ENCODE measurements at places on chromosomes 16 and 17.
A peak's percentile ranks its signal among the peaks of the same experiment; 100 is the strongest.

DNA sequence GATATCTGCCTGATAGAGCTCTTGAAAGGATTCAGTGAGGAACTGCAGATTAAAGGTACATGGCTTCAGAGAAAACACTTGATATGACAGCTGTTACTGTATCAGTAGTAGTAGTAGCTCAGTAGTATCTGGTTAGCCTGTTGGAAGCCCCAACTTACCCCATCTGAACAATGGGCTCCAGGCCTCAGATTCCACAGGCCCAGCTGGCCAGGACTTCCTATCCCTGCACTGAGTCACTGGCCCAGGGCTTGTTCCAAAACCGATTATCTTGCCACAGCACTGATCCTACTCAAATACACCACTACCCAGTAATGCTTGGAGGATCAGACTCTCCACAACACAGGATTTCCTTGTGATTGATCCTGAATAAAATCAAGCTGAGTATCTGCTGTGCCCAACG, 32.6 kb downstream of the DCUN1D3 start:
- DNase-seq = no peak

- DNase-seq = no peak
Observed at GRCh38 chr16:89378947-89379771, 111.2 kb downstream of the ANKRD11 start.

DNA sequence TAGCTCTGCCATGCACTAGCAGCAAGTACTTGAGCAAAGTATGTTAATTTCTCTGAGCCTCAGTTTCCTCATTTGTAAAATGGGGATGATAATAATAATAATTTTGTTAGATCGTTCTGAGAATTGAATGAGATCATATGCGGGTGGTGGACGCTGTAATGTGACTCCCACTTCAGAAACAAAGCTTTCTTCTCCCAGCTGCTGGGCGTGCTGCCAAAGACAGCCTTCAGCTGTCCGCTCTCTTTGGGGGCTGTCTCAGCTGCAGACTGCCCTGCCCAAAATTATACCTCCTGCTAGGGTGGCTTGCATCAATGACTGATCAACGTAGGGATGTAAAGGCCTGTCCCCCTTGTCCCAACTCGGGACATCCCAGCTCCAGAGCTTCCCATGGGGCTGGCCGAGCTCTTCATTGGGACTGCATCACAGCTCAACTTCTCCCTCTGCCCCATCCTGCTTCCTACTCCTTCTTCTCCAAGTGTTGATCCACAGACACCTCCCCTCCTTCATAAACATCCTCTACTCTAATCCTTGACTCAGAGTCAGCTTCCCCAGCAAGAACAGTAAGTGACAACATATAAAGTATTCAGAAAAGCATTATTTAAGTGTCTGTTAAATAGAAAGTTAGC, 30.7 kb upstream of the CDH5 start:
- DNase-seq = no peak

DNA sequence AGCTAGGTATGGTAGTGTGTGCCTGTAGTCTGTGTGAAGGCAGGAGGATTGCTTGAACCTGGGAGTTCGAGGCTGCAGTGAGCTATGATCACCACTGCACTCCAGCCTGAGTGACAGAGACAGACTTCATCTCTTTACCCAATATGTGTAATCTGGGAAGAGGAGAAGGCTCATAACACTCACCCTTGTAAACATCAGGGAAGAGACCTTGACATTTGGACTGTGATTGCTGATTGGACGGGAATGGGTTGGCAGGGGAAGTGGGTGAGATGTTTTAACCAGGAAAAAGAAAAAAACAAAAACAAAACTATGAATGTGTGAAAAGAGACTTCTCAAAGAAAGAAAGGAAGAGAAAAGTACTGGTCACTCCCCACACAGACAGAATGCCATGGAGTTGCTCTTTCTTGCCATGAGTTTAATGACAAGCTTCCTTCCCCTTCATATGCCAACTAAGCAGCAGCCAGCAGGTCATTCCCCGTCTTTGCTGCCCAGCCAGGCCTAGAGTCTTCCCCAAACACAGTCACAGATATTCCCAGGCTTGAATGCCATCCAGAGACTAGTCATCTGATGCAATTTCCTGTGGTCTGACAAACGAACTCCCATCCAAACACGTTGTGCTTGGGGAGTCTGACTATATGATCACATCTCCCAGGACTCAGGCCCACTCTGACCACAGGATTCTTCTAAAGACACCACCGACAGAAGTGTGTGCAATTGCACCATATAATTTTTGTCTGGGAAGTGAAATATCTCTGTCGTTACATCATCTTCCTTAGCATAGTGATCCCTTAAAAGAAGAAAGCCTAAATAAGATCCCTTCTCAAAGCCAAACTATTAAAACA, 3.6 kb upstream of the XAF1 start:
- DNase-seq = no peak

DNA sequence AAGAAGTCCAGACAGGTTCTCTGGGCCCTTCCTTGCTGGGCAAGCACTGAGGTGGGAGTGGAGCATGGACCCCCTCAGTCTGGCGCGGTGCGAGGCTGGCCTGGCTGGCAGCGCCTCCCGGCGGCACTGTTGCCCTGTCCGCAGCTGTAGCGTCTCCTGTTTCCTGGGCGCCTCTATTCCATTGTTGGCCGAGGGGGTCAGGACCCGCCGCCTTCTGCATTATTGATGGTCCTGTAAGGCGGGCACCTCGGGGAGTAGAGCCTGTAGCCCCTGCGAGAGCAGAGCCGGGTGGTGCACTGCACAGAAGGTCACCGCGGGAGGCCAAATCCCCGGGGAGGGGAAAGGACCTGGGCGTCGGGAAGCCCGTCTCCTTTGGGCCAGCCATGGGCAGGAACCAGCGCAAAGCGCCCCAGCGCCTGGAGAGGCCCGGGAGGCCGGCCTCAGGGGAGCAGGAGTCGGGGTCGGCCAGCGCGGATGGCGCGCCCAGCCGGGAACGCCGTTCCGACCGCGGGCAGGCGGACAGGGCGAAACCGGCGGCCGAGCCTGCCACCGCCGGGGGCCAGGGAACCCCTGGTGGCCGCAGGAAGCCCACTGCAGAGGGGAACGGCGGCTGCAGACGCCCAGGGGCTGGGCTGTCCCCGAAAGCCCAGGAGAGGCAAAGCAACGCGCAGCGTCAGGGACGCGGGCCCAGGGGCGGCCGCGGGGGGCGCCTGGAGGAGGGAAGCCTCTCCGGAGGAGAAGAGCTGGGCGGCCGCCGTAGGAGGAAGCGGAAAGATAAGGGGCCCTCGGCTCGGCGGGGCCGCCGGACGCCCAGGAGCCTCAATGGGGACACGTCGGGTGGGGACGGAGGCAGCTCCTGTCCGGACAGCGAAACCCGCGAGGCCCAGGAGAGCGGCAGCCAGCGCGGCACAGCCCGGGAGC, at the start of gene MYO15B:
MYO15B (plus strand) TSS at position 126 of the 921 bp plus-strand sequence; CDS start at position 384, 258 bp downstream.
- DNase-seq = peak; percentile 32

- peak; percentile 10 for DNase-seq
Observed at GRCh38 chr17:36463916-36464764, 22.3 kb upstream of the ZNHIT3 start.

GRCh38 chr16:51752438-51752995, 601.4 kb upstream of the SALL1 start:
- no peak for DNase-seq

GRCh38 chr16:87312008-87312407, 5.2 kb downstream of the C16orf95 start:
- DNase-seq = no peak

- DNase-seq = peak; percentile 93
Observed at GRCh38 chr17:78356101-78356713, 3.7 kb downstream of the SOCS3 start.

- no peak for DNase-seq
Observed at GRCh38 chr17:54870671-54871175, 29.9 kb upstream of the TOM1L1 start.

DNA sequence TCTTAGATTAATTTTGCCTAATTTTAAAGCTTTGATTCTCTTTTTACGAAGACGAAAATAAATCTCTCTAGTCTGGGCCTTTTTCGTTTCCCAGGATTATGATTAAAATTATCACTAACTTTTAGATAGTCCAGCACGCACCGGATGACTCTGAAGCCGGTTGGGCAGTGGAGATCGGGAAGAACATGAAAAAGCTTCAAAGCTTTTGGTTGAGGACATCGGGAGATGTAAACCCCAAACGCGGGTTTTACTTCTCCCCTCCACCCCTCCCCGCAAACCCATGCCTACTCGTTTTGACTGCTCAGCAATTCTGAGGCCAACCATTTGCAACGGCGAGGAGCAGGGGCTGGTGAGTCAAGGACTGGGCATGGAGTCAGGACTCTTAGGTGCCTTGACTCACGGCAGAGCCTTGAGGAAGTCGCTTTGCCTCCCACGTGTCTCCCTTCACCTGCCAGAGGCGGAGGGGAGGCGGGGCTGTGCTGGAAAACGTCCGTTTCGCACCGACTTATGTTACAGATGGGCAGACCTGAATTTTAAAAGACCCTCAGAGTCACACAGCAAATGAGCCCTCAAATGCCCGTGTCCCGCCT, 989 bp upstream of the DUSP14 start:
- peak; percentile 57 for DNase-seq

DNA sequence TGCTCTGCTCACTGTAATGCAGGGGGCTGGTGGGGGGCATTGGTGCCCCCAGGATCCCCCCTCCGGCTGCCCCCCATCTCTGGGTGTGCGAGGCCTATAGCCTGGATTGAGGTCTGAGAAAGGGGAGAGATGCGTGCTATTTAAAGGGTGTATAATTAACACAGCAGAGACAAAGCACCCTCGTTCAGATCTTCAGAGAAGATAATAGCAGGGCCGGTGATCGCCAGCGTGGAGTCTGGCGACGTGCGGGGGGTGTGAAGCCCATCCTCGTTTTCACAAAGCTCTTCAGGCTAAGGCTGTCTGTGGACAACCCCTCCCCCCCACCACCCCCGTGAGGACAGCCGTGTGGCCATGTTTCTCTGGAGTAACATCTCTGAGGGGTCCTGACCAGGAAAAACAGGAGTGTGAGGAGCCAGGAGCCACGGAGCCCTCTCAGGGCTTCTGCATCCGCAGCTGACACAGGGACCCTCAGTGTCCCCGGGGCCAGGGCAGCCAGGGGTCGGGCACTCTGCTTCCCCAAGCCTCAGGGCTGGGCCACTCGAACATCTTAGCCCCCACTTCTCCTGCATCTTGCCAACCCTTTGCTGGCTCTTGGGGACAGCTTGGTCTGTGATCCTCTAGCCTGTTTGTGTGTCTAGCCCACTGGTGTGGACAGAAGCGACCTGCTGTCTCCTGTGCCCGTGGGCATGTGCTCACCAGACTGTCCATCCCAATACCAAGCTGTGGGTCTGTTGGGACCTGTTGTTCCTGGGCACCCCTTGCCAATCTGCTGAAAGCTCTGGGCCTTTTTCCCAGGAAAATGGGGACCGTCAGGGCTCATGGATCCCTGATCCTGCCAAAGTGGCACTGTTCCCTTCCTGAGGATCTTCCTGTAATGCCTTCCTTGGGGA, 58.9 kb downstream of the BAIAP2 start:
- DNase-seq = no peak

- DNase-seq = peak; percentile 73
Observed at GRCh38 chr16:57519796-57520360, 16.5 kb downstream of the CCDC102A start.

- DNase-seq = no peak
Observed at GRCh38 chr16:85675251-85675874, 13.4 kb downstream of the GINS2 start.

DNA sequence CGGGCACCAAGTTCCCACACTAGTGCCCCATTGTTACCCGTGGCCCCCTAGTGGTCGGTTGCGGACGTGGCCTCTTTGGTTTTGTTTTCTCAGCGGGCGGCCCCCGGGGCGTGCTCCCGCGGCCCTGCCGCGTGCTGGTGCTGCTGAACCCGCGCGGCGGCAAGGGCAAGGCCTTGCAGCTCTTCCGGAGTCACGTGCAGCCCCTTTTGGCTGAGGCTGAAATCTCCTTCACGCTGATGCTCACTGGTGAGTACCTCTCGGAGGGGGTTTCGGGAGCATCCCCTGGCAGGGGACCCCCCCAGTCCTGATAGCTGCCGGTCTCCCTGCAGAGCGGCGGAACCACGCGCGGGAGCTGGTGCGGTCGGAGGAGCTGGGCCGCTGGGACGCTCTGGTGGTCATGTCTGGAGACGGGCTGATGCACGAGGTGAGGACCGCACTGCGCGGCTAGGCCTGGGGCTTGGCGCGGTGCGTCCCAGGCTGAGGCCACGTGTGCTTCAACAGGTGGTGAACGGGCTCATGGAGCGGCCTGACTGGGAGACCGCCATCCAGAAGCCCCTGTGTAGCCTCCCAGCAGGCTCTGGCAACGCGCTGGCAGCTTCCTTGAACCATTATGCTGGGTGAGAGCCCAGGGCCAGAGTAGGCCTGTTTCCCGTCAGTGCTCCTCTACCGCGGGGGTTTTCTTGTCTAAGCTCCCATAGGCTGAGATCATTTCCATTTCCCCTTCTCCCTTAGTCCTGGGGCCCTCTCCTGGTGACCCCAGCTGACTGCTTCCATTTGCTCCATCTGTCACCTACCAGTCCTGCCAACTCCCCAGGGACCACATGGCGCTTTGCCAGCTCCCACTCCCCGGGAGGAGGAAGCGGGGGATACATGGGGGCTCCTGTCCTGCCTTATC, 1.7 kb downstream of the SPHK1 start:
- DNase-seq = peak; percentile 75

GRCh38 chr17:38891441-38891840, 21.6 kb downstream of the LASP1 start:
- no peak for DNase-seq

GRCh38 chr17:80646328-80646727, 101.7 kb downstream of the RPTOR start:
- no peak for DNase-seq

DNA sequence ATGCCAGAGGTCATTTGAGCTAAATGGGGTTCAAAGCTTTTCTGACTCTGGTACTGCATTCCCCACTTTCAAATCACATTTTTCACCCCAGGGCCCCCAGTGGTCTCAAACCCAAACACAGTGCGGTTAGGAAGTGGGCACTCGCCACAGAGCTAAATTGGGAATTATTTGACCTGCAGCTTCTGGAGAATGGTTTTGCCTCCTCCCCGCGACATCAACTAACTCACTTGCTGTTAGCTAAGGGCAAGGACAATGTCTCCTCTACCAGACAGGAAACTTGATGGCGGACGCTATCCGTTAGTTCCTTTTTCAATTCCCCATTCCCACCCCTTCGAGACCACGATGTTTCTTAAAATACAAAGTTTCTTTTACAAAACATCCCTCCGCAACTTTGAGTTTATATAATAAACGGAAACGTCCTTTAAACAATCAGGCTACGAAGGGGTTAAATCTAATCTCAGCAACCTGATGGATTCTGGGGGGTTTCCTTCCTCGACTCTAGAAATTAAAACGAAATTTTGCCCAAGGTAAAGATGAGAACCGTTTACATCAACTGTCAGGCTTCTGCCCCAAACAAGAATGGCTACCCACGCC, 500 bp upstream of the KAT7 start:
- no peak for DNase-seq

GRCh38 chr17:57944908-57945307, 10.3 kb downstream of the CUEDC1 start:
- no peak for DNase-seq
